ENCODE measurements at places on chromosomes 3 and 15.

- DNase-seq: no peak
These were observed 533.5 kb upstream of the ZNF385D start for GRCh38 chr3:22284559-22284958.

- DNase-seq: no peak
These were observed 16.4 kb downstream of the C3orf18 start for GRCh38 chr3:50551054-50551659.

DNA sequence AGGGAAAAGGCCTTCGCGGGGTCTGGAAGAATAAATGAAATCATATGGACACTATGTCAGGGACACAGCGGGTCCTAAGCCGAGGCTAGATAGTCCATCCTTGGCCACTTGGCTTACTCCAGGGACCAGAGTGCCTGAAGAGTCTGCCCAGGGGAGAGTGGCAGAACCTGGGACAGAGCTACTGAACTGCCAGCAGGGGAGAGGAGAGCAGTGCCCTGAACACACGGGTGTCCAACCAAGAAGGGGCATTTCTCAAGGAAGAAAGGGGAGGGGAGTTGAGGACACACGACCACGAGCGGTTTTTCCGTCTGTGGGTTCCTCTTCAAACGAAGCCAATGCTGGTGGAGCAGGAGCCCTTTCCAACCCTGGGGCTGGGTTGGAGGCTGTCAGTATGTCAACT, 1.0 kb downstream of the ACAN start:
- DNase-seq: no peak

GRCh38 chr3:128041344-128041743, 10.9 kb upstream of the SEC61A1 start:
- DNase-seq: no peak

DNA sequence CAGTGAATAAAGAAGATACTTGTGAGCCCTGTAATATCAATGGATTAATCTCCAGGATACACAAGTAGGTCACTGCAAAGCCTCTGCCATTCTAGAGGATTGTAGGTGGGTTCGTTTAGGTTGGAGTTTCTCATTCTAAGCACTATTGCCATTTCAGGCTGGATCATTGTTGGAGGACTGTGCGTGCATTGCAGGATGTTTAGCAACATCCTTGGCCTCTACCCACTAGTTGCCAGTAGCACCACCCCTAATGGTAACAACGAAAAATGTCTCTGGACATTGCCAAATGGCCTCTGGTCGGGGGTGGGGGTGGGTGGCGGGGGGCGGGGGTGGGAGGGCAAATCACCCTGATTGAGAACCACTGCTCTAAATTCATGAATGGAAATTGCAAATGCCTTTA, 4.9 kb upstream of the IFT57 start:
- DNase-seq: no peak

DNA sequence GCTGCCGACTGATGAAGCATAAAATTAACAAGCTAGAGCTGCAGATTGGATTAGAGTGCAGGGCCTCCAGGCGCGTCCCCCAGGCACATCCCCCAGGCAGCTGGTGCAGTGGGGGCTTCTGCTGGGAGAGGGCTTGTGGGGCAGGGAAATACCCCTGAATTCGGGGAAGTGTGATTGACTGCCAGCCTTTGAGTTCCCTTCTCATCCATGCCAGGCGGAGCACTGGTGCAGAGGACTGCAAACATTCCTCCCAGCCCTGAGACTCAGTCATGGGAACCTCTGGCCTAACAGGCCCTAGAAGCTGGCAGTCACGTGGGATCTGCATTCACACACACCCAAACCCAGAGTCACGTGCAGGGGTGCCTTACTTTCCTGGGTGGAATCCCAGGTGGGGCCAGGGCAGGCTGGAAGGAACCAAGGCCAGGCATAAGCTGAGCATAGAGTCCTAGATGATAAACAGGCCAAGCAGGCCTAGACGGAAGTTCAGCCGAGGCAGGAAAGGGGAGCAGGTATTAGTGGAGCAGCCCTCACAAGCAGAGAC, 46.2 kb upstream of the SEC22A start:
- peak; percentile 88 for DNase-seq

DNA sequence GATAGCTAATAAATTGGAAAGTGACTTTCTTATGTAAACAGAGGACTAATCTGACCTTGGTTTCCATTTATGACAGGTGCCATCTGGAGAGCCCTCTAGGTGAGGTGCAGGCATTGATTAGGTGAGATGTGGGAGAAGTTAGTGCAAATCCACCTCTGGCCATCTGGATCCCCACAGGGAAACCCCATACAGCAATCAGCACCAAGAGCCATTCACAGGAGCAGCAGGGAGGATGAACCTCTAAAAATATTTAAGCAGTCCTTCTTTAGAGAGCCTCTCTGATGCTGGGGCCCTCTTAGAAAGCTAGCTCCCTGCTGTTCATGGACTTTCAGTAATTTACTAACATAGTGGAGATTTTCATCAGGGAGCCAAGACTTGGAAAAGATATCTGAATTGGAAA, 69.3 kb downstream of the CLSTN2 start:
- DNase-seq: no peak

DNA sequence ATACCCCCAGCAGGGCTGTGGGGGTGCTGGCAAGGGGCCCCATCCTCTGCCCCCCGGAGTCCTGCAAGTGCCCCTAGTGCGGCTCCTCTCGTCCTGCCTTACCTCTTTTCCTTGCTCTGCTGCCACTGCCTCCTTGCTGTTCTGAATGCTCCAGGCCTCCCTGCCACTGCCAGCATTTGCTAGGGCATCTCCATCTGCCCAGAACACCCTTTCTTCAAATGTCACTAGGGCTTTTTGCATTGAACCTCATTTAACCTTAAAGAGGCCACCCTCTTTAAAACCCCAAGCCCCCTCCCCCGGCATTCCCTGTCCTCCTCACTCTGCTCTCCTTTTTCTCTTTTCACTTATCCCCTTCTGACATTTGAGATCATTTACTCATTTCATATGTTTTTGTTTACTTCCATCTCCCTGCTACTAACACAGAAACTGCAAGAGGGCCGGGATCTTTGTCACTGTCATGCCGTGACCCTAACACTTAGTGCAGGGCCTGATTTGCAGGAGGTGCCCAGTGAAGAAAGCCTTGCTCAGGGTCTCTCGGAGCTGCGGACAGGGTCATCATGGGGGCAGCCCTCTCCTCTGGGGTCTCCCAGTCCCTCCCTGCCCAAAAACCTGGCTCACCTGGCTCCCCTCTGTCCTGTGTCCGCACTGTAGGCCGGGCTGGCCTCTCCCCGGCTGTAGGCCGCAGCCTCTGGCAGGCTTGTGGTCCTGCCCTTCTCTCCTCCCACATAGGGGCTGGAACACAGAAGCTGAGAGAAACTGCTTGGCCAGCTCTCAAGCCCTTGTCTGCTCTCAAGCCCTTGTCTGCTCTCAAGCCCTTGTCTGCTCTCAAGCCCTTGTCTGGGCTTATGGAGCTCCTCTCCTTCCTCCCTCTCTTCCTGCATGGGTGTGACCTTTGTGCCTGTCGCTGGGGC, at the start of gene ACOX2:
Gene ACOX2 (minus strand): TSS at position 690 of the 911 bp plus-strand sequence. CDS start 2,084 bp downstream, outside the sequence.
- DNase-seq: no peak
